HT1080 (cell line): ENCODE measurements at places on chromosomes 1 and 21.

GRCh38 chr1:198132060-198132781 lies 24.6 kb upstream of the NEK7 start:
- DNase-seq: no peak

- peak; percentile 35 for DNase-seq
Measured at GRCh38 chr1:22930240-22930912, 42.3 kb downstream of the LACTBL1 start.

- no peak for DNase-seq
Measured at GRCh38 chr1:198638894-198639635, at the start of gene PTPRC. Gene PTPRC, plus strand, starts transcription at chr1:198639040. Its CDS starts 229 bp downstream, at chr1:198639269.

- DNase-seq: no peak
Measured at GRCh38 chr1:99788896-99789295, 22.5 kb upstream of the FRRS1 start.

DNA sequence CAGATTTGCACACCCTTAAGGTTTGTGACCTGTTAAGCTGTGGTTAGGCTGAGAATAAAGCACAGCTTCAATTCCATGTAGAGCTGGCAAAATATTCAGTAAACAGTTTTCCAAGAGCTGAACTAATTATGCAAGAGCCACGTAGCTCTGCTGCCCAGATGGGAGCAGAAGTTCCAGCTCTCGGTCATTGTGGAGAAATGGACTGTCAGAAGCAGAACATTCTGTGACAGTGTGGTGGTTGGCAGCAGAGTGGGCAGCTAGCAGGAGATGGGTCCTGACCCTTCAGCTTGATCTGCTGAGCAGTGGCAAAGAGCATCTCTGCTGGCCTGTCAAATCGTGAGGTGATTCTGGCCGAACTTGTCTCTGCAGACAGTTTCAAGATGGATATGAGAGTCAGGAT lies 23.2 kb downstream of the RHOU start:
- DNase-seq: no peak

DNA sequence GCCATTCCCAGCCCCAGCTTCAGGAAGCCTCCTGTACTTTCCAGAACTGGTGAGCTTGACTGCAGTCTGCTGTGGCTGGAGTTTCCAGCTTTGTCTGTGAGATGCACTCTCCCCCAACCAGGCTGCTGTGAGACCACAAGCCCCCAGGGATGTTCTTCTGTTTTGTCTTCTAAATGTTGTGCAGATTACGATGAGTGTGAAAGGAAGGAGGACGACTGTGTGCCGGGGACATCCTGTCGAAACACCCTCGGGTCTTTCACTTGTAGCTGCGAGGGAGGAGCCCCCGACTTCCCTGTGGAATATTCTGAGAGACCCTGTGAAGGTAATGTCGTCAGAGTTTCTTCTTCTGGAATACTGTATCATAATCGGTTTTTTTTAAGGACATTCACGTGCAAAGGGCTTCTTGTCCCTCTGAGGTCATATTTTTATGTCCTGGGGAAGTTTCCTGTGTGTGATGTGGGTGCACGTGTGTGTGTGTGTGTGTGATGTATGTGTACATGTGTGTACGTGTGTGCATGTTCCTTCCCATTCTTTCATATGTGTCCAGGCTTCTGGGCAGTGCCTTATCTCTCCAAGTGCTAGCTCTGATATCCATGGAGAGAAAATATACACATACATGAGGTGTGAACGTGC lies 49.9 kb downstream of the UMODL1 start:
- no peak for DNase-seq

GRCh38 chr1:160748878-160749269 lies 9.8 kb downstream of the SLAMF7 start:
- DNase-seq: peak; percentile 41

- DNase-seq: peak; percentile 1
Measured at GRCh38 chr1:196193896-196194559, 414.2 kb downstream of the KCNT2 start.

- DNase-seq: no peak
Measured at GRCh38 chr1:24636661-24637357, 6.3 kb upstream of the SRRM1 start.

DNA sequence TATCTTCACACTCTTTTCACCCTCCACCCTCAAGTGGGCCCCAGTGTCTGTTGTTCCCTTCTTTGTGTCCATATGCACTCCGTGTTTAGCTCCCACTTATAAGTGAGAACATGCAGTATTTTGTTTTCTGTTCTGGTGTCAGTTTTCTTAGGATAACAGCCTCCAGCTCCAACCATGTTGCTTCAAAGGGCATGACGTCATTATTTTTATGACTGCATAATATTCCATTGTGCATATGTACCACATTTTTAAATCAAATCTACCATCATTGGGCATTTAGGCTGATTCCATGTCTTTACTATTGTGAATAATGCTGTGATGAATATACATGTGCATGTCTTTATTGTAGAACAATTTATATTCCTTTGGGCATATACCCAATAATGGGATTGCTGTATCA lies 140.3 kb downstream of the LYPLAL1 start:
- DNase-seq: no peak

DNA sequence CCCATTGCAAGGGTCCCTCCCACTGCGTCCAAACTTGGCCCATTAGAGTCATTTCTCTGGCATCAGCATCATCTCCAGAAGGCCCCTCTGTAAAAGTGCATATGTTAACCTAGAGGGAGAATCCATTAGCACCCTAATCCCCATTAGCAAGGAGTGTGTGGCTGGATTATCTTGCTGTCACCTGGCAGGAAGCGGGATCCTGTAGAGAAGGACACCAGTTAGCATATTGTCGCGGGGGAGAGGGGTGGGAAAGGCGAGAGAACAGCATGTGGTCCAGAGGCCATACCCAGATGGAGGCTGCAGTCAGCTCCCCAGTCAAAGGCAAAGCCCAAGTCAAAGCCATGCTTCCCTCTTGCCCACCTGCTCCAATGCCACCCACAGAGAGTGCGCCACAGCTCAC lies 64.0 kb downstream of the OLIG1 start:
- no peak for DNase-seq

DNA sequence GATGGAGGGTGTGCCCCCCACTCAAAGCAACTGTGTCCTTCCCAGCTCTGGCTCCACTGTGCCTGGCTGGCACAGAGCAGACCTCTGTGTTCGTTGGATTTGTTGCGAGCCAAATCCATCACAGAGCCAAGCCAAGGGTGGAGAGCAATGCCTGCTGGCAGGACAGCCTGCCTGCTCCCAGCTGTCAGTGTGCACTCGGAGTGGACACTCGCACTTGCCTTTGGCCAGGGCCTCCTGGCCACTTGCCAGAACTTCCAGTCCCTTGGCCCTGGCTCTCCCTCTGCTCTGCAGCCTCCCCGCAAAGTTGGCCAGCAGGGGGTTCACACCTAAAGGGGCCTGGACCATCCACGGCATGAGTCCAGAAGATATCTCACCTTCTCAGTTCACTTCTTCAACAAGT lies 16.4 kb downstream of the HEYL start:
- no peak for DNase-seq

GRCh38 chr21:45304476-45304830 lies 16.8 kb upstream of the POFUT2 start:
- DNase-seq: no peak

DNA sequence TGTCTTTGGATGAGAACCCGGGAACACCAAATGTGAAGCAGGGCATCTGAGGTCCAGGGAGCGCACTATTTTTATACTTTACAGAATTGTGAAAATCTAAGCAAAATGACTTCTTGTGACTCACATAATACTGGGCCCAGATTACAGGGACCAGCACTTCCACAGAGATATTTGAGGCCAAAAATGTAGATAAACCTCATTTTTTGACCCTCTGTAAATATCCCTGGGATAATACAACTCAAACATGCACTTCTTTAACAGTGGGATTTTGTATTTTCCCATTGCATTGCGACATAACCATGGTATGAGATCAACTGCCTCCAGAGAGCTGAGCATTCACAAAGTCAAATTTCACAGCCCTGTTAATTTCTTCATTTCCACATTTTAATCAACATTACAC lies 289.4 kb upstream of the ADGRL4 start:
- DNase-seq: no peak

DNA sequence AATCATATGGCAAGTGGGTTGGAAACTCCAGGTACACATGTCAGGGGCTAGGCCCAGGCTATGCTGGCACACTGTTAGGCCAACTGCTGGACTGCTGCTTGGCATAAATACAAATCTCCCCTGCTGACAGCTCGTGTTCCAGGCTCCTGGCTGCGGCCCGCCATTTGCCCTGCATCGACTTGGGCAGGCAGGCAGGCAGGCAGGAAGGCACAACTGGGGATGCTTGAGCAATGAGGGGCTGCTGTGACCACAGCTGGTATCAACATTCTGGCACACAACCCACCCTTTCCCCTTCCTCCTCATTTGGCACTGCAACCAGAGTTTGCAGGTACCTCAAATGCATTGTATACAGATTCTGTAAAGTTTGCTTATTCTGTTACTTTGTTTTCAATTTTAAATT lies 53.2 kb downstream of the SAMSN1 start:
- no peak for DNase-seq

DNA sequence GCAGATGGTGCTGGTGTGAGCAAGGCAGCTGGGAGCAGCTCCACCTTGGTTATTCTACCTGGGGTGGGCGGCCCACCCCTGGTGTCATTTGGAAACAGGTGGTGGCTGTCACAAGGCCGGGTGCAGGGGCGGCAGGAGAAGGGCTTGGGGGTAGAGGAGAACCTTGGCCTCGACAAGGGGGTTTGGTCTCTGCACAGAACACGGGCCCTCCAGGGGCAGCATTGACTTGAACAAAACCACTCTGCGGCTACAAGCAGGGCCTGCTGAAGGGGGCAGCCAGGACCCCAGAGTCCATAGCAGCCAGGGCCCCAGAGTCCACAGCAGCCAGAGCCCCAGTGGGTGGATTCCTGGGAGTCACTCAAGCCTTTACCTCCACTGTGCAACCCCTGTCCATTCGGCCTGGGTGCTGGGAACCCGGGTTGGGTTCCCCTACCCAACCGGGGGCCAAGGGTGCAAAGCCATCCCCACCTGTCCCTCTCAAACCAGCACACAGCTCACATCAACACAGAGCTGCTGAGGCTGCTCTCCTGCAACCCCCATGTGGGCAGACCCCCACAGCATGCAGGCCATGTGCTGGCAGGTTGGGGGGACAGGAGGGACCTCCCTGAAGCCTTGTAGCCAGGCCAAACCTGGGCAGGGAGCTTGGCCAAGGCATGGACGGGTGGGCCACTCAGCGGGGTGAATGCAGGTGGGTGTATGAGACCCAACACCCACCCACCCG lies 7.7 kb downstream of the TRIM11 start:
- no peak for DNase-seq

- peak; percentile 72 for DNase-seq
Measured at GRCh38 chr1:46616277-46617107, at the start of gene MOB3C. Gene MOB3C, minus strand, starts transcription at chr1:46616811. Its CDS starts 3,490 bp downstream, at chr1:46613321.

DNA sequence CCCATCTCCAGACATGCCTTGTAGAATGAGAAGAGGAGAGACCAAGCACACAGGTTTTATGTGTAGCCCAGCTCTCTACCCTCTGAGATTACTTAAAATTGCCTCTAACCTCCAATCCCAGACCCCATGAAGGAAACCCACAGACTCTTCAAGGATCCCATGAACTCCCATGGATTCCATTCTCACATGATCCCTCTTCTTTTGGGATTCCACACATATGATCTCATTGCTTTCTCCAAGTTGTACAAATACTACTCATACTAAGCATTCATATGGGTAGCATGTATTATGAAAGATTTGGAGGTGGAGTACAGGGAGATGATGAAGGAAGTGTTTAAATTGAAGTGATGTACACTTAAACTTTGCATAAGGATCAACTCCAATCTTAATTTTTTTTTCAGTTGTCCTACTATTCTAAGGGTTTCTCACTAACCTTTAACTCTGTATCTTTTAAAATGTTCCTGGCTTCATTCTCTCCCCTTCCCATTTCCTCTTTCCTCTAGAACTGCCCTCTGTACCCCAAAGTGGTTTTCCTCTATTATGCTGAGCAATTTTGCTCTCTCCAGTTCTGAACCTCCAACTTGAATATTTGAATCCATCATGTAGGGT lies 41.6 kb downstream of the MFSD2A start:
- no peak for DNase-seq

DNA sequence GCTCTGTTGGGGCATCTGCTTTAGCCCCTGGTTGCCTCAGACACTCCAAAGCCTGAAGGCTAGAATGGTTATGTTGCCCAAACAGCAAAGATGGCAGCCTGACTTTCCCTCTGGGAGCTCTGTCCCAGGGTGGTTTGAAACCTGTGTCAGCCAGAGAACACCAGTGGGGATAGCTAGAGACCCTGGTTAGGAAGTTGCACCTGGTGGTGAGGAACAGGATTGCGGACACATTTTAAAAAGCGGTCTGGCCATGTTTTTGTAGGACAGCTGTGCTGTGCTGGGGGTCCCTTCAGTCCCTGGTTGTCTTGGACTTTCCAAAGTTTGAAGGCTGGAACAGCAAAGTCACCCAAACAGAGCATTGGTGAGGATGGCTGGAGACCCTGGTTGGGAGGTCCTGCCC lies 87.8 kb downstream of the DNM3 start:
- DNase-seq: no peak

- peak; percentile 98 for DNase-seq
Measured at GRCh38 chr1:89994805-89995597, at the start of gene ZNF326. Gene ZNF326, plus strand, starts transcription at chr1:89995110. Its CDS starts 148 bp downstream, at chr1:89995258.

DNA sequence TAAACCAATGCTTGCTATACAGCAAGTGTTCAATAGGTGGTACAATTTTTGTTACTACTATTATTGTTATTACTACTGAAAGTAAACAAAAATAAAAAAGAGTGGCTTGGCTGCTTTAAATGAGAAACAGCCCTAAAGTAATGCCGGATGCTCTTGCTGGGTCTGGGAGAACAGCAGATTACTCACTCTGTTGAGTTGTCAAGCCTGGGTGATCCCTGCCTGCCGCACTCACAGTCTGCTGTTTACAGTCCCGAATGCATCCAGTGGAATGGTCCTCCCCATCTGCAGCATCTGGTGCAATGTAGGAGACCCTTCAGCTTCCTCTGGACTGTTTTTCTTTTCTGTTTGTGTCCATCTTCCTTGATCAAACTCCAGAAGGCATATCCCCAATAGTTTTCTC lies 102.7 kb upstream of the IVNS1ABP start:
- no peak for DNase-seq

- peak; percentile 79 for DNase-seq
Measured at GRCh38 chr1:33367485-33368405, 46.8 kb upstream of the A3GALT2 start.

- no peak for DNase-seq
Measured at GRCh38 chr1:164709541-164710278, 150.7 kb downstream of the PBX1 start.

- DNase-seq: peak; percentile 21
Measured at GRCh38 chr1:27928216-27928954, 6.4 kb upstream of the SMPDL3B start.

DNA sequence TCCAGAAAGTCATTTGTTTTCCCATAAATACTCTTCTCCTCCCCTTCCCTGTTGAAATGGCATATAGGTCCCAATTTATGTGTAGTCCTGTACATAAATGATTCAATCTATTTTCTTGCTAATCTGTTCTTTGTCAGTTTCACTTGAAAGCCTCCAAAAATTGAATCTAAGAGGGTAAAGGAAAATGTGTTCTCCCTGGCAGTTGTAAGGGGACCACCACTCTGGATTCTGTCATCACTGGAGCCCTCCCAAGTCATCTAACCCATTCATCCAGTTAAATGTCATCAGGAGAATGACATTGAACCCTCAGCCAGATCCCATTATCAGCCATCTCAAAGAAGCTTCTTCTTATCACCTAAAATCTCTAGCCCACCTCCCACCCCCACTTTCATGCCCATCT lies 35.0 kb upstream of the RNF2 start:
- no peak for DNase-seq
